ENCODE measurements at places on chromosomes 12 and 14. TPM values are rescaled to one million over a fixed set of nuclear protein-coding genes. Genes with fewer than 3 reads are reported as not detected.

GRCh38 chr12:69698054-69698453, 1.0 kb downstream of the BEST3 start:
- DNase-seq: no peak

DNA sequence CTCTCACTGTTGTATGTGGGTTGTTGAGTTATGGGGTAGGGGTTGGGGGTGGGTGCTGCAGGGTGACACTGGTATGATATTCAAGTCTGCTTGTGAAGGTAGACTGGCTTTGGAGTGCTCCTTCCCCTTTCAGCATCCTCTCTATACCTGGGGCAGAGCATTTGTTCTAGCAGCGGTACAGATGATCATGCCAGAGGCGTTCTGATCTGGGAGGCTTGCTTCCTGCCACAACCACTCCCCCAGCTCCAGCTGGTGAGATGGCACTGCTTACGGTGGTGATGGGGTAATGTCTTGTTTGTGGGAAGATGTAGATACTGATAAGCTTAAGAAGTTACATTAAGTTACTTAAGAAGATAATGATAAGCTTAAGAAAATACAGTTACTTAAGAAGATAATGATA, 131.8 kb downstream of the ERC1 start:
- no peak for DNase-seq

- DNase-seq: no peak
Measured at GRCh38 chr14:103699901-103700752, 15.1 kb downstream of the XRCC3 start.

GRCh38 chr12:65463611-65464010, 185.1 kb downstream of the MSRB3 start:
- no peak for DNase-seq

DNA sequence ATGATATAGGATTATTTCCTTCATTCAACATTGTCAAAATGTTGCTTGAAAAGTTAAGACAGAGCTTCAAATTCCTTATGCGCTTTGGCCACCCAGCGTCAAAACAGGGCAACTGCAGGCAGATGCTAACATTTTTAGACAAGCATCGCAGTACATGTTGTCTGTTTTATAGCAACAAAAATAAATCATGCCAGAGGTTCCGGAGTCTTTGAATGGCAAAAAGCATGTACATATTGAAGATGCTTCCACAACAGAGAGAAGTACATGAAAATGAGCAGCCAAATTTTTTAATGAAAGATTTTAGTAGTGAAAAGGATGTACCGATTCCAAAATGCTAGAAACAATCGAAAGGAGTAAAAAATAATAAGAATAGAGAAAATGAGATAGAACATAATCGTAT, 49.8 kb upstream of the USP15 start:
- DNase-seq: peak; percentile 40

DNA sequence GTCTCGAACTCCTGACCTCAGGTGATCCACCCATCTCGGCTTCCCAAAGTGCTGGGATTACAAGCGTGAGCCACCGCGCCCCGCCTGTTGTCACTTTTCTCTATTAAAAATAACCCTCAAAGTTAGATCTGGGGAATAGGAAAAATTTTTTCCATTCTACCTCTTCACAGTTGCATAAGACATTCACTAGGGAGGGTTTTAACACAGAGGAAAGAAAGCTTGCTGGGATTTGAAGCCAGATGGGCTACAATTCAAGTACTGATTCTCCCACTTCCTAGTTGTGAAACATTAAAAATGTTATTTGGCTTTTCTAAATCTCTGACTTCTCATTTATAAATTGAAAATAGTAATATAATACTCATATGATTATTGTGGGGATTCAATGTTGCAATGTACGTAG, 23.3 kb upstream of the SLC15A5 start:
- DNase-seq: no peak

Gene SMIM41
- 0.14 TPM for total RNA-seq

Gene GDF3
- 34.4 TPM for total RNA-seq

- DNase-seq: no peak
Measured at GRCh38 chr12:130710733-130711080, 5.4 kb downstream of the RIMBP2 start.

DNA sequence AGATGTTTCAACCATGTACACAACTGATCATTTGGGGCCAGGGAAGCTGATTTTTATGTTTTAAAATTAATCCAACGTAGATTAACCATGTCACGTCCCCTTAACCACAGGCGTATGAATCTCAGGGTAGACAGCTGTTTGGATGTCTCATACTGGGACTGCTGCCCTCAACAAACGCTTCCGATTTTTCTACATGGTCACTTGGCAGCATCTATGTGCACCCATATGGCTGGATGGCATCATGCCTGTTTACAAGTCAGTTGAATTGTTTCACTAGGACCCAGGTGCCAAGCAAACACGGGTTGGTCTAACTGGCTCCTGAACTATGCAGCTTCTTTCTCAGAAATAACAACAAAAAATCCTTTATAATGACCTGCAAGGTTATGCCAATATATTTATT, 393.8 kb downstream of the NPAS3 start:
- DNase-seq: no peak

GRCh38 chr14:99188731-99189191, 83.2 kb downstream of the BCL11B start:
- peak; percentile 73 for DNase-seq

DNA sequence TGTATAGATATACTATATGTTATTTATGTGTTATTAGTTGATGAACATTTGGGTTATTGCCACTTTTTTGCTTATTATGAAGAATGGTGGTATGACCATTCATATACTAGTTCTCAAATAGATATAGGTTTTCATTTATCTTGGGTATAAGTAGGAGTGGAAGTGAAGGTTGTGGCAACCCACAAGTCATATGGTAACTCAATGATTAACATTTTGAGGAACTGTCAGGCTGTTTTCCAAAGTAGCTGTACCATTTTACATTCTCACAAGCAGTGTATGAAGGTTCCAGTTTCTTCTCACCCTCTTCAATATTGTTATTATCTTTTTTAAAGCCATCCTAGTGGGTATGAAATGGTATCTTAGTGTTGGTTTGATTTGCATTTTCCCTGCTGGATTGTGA, 19.0 kb upstream of the MSRB3 start:
- DNase-seq: no peak

DNA sequence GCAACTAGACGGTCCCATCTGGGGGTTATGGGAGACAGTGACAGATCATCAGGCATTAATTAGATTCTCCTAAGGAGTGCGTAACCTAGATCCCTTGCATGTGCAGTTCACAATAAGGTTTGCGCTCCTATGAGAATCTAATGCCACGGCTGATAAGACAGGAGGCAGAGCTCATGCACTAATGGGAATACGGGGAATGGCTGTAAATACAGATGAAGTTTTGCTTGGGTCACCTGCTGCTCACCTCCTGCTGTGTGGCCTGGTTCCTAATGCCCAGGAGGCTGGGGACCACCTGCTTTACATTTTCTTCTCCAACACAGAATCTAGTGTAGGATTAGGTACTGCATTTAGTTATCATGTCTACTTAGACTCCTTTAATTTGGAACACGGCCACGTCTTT, 49.7 kb upstream of the SAV1 start:
- no peak for DNase-seq

DNA sequence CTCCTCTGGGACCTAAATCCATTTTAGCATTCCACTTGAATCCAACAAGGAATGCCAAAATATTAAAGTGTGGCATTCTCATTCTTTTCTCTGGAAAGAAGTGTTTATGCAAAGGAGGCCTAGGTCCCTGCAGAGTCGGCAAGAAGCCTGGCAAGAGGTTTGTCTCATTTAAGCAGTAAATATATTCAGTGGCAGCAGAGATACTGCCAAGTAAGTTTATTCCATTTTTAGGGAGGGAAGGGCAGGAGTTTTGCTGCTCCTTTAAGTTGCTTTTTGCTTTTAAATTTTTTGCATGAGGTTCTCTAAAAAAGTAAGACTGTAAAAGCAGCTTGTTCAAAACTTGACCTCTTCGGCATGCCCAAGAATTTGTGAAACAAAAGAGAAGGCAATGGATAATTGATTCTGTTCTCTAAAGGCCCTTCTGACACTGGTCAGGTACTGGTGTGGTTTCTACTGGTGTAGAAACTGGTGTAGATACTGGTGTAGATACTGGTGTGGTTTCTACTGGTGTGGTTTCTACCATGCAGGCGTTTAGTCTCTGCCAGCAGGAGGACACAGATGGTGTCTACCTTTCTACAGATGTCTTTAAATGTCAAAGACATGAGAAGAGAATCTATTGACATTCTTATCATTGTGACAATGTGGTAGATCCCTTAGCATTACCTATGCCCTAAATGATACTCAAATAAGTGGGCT, 107.3 kb downstream of the SAMD4A start:
- no peak for DNase-seq

Gene ANO4
- total RNA-seq: 2.6 TPM

GRCh38 chr14:75861161-75861621, 120.6 kb downstream of the TGFB3 start:
- DNase-seq: no peak

DNA sequence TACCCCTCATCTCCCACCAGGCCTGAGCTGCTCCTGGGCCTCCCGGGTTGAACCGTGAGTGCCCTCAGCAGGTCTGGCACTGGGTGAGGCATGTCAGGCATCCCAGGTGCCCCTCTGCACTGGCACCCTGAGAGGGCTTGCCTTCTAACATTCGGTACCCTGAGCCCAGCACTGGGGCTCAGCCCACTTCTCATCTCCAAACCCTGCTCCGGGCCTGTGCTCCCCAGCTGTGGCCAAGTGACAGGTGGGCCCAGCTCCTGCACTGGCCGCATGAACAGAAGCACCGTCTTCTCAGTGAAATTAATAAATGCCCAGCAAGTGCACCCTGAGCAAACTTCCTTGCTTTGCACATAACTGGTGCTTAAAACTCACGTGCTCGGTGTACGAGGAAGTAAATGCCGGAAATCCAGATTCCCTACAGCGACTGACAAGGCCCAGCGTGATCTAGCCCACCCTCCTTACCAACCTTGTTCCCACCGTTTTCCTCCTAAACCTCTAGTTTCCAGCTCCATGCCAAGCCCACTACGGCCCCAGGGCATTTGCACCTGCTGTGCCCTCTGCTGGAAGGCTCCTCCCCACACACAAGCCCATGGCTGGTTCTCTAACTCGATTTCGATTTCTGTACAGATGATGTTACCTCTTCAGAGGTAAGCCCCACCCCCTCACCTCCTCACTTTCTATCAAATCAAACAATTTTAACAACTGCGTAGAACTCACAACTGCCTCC, 115.2 kb upstream of the NCOR2 start:
- no peak for DNase-seq

Gene LRRK2
- 0.23 TPM for total RNA-seq

DNA sequence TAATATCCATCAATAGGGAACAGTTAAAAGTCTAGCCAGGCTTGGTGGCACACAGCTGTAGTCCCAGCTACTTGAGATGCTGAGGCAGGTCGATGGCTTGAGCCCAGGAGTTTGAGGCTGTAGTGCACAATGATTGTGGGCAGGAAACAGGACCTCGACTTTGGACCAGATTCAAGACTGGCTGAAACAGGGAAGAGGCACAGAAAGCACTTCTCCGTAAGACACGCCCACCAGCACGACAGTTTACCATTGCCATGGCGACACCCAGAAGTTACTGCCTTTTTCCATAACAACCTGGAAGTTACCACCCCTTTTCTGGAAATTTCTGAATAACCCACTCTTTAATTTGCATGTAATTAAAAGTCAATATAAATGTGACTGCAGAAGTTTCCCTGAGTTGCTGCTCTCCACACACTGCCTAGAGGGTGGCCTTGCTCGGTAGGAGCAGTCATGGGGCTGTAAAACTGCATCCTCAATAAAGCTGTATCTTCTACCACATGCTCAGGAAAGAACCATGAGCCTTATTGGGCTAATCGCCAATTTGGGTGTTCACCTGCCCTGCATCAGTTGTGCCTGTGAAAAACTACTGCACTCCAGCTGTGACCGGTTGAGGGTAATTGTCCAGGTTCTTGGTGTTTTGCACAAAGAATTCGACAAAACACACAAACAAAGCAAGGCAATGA, 4.6 kb upstream of the LRRC23 start:
- DNase-seq: peak; percentile 56

Gene BDKRB1
- not detected for total RNA-seq

- DNase-seq: peak; percentile 85
Measured at GRCh38 chr12:32896432-32897280, at the start of gene PKP2. Gene PKP2, minus strand, starts transcription at chr12:32896777. Its CDS starts 46 bp downstream, at chr12:32896731.

GRCh38 chr12:80551897-80552296, 107.9 kb downstream of the PTPRQ start:
- no peak for DNase-seq

Gene ASB2
- total RNA-seq: 0.71 TPM

GRCh38 chr12:122724641-122725243, 5.9 kb downstream of the HCAR1 start:
- no peak for DNase-seq

Gene TAS2R13
- total RNA-seq: 0.37 TPM

- no peak for DNase-seq
Measured at GRCh38 chr12:65922077-65922476, 97.8 kb downstream of the HMGA2 start.

DNA sequence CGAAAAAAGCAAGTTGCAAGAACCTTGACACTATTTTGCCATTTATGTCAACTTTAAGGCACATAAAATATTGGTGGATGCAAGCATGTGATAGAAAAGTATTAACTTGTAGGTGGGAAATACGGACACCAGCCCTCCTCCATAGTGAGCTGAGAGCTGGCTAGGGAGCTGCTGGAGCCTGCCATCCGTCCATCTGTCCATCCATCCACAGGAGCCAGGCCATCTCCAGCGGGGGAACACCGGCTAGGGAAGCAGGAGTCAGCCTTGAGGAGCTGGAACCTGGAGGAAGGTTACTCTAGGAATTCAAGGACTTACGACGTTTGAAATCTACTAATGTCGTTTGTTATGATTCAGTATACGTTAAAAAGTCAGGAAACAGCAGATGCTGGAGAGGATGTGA, 120.7 kb upstream of the C14orf180 start:
- no peak for DNase-seq

DNA sequence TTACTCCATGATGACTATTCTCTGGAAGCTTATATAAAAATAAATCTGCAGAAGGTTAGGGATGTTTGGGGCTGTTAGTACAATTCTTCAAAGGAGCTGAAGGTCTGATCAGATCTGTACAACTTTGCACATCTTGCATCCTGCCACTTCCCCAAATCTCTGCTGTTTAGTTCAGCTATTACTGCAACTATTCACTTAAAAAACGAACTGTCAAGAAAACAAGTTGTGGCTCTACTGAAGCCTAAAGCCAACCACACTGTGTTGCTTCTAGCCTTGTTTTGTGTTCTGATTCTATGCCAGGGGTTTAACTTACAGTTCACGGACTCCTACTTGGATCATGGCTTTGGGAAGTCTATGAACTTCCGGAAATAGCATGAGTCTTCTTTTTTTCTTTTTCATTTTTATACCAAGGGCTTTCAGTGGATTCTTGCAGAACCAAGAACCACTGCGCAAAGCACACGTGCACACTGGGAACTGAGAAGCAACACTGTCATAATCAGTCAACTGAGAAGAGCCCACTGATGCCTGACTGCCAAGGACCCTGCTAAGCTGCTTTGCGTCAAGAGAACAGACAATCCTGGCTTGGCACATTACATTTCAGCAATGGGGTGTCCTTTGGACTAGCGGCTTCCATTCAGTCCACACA, 66.3 kb upstream of the EEA1 start:
- no peak for DNase-seq
